ENCODE measurements at places on chromosomes 6 and 20.

DNA sequence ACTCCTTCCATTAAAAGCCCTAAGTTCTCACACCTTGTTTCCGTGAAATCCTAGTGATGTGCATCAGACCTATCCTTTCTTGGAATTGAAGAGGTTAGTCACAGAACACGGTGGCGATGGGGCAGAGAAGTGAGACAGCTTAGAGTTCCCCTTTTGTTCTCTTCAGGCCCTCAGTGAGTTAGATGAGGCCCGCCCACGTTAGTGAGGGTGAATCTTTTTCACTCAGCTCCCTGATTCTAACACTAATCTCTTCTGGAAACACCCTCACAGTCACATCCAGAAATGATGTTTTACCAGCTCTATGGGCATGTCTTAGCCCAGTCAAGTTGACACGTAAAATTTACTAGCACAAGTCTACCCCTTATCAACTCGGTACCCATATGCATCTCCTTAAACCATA, 172.7 kb upstream of the NOX3 start:
- DNase-seq, result no peak

DNA sequence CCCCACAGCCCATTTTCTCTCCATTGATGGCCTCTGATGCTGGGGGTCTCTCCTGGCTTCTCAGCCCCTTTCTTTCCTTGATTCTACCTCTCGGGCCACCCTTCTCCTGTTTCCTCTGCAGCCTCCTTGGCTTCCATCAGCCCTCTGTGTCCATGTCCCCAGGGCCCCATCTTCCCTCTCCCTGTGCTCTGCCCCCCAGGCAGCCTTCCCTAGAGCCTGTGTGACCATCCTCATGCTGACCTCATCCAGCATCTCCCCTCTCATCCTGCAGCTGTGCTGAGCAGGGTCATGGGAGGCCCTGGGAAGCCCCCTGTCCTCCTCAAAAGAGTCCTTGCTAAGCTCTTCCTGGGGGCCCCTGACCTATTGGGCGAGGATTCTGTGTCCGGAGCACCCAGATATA, 73.4 kb upstream of the NNAT start:
- DNase-seq, result no peak

- DNase-seq, result no peak
Observed at GRCh38 chr20:62141397-62142251, 1.6 kb downstream of the PSMA7 start.

GRCh38 chr6:64776359-64776758, 930.7 kb downstream of the EYS start:
- no peak for DNase-seq

DNA sequence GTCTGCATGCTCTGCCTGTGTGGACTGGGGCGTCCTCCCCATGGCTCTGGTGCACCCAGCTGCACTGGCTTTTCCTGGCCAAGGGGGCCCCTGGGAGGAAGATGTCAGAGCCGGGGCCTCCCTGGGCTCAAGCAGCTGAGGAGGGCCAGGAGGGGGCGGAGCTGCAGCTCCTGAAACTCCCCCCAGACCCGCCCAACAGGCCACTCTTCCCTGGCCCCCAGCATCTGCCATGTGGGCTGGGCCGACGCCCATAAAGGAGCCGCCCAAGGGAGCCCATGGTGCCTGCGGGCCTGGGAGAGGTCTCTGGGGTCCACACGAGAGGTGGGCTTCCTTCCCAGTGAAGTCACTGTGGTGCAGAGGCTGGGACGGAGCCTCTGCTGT, 4.0 kb downstream of the RBBP8NL start:
- no peak for DNase-seq

DNA sequence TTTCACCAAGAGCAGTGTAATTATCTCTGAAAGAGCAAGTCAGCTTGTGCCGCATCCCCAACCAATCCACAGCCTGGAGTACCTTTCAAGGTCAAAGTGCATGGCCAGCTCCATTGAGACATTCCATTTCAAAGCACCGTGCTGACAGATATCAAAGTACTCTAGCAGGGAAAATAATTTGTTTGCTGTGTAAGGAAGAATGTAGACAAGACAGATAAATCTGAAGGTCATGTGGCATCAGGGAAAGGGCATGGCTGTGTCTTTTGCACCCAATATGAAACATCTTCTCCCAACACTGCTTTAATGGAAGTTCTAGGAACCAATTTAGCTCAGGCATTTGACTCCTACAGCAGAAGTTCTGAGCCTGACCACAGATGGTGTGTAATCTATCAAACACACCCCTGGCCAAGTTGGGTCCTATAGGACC, 242.7 kb upstream of the TAB2 start:
- DNase-seq, result no peak

GRCh38 chr20:32528905-32529670, 56.0 kb downstream of the NOL4L start:
- no peak for DNase-seq

- no peak for DNase-seq
Observed at GRCh38 chr20:57474205-57474604, 50.7 kb downstream of the CTCFL start.

- no peak for DNase-seq
Observed at GRCh38 chr20:25259788-25260254, 11.9 kb downstream of the PYGB start.

GRCh38 chr6:158475344-158476302, 84.3 kb upstream of the TMEM181 start:
- DNase-seq, result peak; percentile 31

GRCh38 chr6:132466952-132467351, 46.0 kb downstream of the STX7 start:
- DNase-seq, result no peak

Measured in right kidney (tissue), 9 donors.